Spleen (tissue), 13 donors: ENCODE measurements at places on chromosomes 4 and X. TPM values are rescaled to one million over a fixed set of nuclear protein-coding genes. Genes with fewer than 3 reads are reported as not detected.

The HSFX3 gene
- not detected for polyA plus RNA-seq

The TMSB15A gene
- 1.0 TPM for polyA plus RNA-seq

The LONRF3 gene
- 0.20 TPM for polyA plus RNA-seq

The FAM50A gene
- 65.7 TPM for polyA plus RNA-seq

The GUCY1A1 gene
- polyA plus RNA-seq: 2.0 TPM

The UGT2A3 gene
- polyA plus RNA-seq: not detected

The SMIM31 gene
- polyA plus RNA-seq: not detected

The ZNF674 gene
- polyA plus RNA-seq: 0.77 TPM

The CT47A1 gene
- polyA plus RNA-seq: not detected

The S100P gene
- polyA plus RNA-seq: 8.8 TPM

The MAOB gene
- polyA plus RNA-seq: 8.7 TPM

The FRAS1 gene
- polyA plus RNA-seq: 0.10 TPM

The ADAM29 gene
- 0.02 TPM for polyA plus RNA-seq

The ABLIM2 gene
- polyA plus RNA-seq: 26.6 TPM

- DNase-seq: no peak
Observed at GRCh38 chrX:141469469-141469868, 115.1 kb downstream of the SPANXA1 start.

- DNase-seq: peak; percentile 83
Observed at GRCh38 chrX:24479924-24480323, 14.8 kb downstream of the PDK3 start.

GRCh38 chrX:46913667-46914066 is 1.4 kb downstream of the JADE3 start:
- DNase-seq: no peak

DNA sequence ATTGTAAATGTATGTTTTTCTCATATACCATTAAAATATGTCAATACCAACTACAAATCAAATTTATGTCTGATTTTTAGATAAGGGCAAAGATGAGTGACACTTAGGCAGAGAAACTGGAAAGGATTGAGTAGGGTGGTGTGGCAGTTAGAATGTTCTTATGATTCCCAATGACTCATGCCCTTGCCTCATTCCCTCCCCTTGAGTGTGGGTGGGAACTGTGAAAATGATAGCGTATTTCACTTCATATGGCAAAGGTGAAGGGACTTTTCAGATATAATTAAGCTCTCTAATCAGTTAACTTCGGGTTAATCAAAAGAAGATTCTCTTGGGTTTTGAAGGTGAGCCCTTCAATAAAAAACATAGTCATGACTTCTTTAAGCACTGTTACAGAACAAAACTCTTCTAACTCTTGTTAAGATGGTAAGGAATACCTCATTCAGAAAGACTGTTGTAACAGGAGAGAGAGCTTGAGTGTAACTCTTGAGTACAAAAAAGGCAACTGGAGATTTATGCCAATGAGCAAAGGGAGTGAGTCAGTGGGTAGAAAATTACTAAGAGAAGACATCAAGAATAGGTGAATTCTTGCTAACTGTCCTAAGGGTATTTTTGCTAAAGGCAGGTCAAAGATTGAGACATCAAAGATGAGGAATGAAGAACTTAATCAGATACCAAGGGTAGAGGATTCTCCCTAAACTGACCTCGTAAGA is 329.5 kb downstream of the KCTD8 start:
- DNase-seq: no peak

- no peak for DNase-seq
Observed at GRCh38 chrX:119303137-119303536, 67.1 kb downstream of the PGRMC1 start.

- DNase-seq: no peak
Observed at GRCh38 chrX:45454290-45454689, 253.6 kb upstream of the DIPK2B start.

GRCh38 chr4:139609647-139610046 is 53.6 kb upstream of the SETD7 start:
- DNase-seq: no peak

DNA sequence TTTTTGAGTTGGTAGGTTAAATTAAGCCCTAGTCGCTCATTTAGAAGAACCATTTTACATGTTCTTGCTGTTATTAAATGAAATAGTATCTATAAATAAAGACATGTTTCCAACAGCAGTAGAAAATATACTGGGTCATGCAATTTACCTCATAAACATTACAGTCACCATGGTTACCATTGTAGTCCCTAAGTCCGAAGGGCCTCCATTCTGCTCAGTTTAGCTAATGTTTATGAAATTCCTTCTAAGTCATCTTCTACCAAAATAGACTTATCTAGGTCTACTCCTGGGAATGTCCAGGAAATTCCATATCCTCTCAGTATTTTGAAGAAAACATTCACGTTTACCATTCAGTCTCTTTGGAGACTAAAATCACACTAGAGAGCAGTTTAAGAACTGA is 292.5 kb upstream of the DCAF8L1 start:
- no peak for DNase-seq

DNA sequence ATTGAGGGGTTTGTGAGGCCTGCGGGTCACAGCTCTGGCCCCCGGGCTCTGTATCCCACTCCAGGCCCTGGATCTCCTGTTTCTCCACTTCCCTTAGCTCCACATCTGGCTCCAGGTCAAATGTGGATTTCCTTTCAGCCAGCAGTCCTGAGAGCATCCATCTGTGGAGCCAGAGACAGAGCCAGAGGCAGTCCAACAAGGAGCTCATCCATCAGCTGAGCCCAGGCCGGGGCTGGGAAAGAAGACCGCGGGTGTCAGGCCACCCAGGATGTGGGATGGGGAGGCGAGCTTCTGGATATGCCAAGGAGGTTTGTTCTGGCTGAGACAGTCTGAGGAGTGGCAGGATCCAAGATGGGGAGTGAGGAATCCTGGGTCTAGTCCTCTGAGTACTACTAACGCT is 91.7 kb downstream of the EFNB1 start:
- no peak for DNase-seq

GRCh38 chrX:32867781-32868523 is 343.4 kb downstream of the DMD start:
- DNase-seq: no peak

- DNase-seq: no peak
Observed at GRCh38 chr4:74293558-74293957, 14.7 kb upstream of the EPGN start.

GRCh38 chrX:104659005-104659744 is 93.2 kb downstream of the IL1RAPL2 start:
- DNase-seq: no peak

DNA sequence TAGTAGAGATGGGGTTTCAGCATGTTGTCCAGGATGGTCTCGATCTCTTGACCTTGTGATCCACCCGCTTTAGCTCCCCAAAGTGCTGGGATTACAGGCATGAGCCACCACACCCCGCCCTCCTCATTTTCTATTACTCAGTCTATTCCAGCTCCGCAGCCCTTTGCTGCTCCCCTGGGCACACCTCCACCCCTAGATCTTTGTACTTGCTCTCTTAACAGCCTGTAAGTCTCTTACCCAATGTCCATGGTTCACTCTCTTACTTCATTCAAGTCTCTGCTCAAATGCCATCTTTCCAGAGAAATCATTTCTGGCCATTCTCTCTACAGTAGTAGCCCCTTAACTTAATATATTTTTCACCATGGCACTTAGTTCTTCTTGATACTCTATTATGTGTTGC is 64.7 kb downstream of the LDB2 start:
- no peak for DNase-seq

DNA sequence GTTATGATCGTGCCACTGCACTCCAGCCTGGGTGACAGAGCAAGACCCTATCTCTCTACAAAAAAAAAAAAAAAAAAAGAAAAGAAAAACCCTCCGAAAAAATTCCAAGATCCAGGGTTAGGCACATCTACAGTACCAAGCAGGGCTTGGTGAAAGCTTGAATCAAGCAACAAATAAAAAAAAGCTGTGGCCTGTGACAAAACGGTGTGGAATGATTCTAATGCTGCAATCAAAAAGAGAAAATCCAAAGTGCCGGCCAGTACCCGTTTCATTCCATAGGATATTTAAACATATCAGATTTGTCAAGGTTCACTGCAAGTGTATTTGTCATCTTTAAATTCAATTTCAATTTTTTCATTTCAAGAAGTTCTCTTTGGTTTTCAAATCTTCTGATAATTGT is 20.5 kb downstream of the RWDD4 start:
- DNase-seq: no peak

DNA sequence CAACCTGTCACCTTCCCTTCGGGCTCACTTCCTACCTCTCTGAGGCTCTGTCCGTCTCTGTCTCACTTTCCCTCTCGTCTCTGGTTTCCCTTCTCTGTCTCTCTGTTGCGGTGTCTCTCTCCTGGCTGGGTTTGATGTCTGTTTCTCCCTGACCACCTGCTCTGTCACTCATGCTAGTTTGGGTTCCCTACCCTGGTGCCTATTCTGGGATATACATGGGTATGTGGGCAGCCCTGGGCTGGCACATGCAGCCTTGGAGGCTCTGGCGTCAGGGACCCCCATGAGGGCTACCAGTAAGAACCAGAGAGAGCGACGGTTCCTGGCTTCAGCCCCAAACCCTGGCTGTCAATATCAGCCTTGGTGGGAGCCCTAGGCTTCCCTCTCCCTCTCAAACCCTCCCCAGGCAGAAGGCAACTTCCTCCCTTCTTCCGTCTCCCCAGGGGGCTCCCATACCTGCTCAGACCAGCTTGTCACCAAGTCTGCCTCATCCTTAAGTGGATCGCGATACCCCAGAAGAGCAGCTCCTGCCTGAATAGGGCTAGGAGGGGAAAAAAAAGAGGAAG is 314 bp downstream of the DNASE1L1 start:
- no peak for DNase-seq

- no peak for DNase-seq
Observed at GRCh38 chr4:122503214-122503613, 46.7 kb upstream of the IL2 start.

GRCh38 chrX:143571521-143571920 is 54.2 kb upstream of the SPANXN3 start:
- DNase-seq: no peak

DNA sequence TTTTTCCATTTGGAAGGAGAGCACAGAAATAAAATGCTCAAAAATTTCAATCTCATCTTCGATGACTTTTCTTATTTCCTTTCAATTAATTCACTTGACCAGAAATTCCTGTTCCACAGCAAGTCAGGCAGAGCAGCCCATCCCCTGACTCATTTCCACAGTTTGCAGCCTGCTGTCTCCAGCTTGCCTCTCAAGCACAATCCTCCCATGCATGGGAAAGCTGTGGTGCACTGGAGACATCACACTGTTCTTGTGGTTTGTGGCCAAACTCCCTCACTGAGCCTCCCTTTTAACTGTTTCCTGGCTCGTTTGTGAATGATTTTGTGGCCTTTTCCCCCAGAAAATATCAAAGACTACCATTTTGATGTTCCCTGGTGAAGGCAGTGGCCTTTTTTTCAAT is 114.0 kb upstream of the ENPEP start:
- no peak for DNase-seq

DNA sequence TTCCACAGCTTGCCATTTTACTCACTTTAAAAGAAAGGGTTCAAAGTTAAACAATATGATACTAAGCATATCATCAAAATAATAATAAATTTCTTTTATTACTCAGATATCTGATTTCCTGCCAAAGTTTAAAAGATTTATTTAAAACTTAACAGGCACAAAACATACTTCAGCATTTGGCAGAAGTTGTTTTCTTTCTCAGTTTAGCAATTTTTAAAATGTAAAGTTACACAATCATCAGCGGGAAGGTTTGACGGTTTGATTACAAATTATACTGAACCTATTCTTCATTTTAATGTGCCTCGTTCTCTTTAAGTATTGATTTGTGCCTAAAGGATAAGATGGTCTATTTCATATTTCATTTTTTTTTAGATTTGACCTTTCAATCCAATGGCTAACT is 227.2 kb downstream of the APBB2 start:
- DNase-seq: no peak

- DNase-seq: no peak
Observed at GRCh38 chr4:56127716-56128115, 179.0 kb downstream of the CEP135 start.

DNA sequence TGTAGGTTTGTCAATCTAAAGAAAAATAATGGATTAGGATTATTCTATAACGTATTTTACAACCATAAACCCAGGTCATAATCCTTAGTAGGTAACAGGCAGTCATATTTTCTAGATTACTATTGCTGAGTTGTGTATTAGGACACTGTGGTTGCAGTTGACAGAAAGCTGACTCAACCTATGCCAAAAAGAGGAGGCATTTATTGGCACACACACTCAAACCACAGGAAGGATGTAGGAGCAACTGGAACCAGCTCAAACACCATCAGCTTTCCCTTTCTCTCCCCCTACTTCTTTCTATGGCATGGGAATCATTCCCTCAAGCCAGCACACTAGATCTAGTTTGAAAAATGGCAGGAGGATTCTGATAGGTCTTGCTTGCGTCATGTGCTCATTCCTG is 136.4 kb upstream of the FAM9C start:
- DNase-seq: no peak

- no peak for DNase-seq
Observed at GRCh38 chr4:61805979-61806378, 605.9 kb downstream of the ADGRL3 start.

DNA sequence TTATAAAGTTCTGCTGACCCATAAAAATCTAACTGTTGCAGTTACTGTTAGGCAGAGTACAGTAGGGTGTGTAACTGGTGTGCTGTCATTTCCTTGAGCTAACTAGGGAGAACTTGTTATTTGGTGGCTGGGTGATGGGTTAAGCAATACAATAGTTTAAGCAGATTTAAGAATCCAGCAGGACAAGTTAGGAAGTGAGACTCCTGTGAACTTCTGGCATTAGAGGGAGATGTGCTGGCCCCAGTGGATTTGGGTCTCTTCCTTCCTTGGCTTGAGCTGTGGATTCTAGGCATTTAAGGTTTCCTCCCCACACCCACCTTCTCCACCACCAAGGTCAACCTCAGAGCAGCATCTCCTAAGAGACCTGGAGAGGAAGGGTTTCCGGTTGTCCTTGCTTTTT is 70.5 kb downstream of the CLCN5 start:
- no peak for DNase-seq

DNA sequence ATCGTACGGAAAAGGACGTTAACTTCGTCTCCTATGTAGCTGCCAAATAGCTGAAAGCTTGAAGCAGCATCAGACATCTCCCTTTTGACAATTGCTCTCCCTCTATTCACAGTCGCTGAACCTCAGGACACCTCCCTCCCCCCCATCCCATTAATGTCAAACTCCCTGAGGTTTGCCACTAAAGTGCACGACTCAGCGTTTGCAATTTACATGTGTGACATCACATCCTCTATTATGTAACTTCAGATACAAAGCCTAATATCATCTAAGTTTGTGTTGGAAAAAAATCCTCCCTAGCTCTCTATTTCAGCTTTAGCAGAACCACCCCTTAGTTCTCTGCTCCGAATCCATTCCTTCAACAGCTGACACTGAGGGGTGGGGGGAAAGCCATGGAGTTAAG is 5.5 kb upstream of the NR3C2 start:
- DNase-seq: no peak

DNA sequence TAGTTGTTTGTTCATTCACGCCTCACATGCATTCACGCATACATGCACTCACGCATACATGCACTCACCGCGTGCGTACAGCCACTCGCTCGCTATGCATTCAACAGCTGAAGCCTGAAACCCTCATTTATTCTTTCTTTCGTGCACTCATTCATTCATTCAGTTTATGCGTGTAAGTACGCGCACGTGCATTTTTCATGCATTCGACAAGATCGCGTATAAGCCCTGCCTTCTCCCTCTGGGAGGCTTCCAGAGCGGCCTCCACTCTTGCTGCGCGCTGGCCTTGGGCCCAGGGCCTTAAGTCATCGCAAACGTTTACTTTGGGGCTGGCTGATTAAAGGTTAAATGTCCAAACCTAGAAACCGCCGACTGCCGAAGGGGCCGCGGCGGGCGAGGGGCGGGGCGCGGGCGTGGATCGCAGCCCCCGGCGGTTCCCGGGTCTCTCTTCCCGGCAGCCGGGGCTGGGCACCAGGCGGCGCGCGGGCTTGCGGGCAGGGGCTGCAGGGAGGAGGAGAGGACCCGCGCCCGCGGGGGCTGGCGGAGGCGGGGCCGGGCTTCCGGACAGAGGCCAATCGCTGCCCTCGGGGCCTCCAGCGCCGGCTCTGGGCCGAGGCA is at the start of gene GYG2:
Gene GYG2, plus strand, starts transcription at position 587 of the 615 bp plus-strand sequence. CDS start 1,259 bp downstream, outside the sequence.
- DNase-seq: no peak
